SK-N-SH treated with all-trans-retinoic acid at 6 μM for 48 hours (cell line): ENCODE measurements at places on chromosomes 4 and X.

DNA sequence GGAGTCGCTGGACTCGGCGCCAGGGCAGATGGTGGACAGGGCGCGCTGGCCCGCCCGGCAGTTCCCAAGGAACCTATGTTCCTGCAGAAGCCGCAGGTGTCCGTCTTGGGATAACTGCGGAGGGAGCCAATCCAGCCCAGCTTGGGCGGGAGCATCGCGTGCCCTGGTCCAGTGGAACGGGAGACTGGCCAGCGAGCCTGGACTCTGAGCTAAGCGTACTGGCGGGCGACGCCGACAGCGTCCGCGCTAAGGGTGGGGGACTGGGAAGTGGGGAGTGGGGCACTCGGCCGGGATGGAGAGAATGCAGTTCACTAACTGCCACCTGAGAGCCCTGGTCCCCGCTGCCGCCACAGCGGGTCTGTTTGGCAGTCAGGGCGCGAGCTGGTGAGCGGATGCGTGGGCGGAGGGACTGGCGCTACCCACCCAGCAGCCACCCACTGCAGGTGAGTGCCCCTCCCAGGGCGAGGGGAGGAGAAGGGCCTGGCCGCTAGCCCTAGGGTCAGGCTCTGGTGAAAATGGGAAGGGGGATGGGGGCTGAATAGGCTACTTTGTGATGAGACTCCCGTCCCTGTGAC, 1.3 kb upstream of the MAMLD1 start:
- ATAC-seq: peak; percentile 24

GRCh38 chr4:2753436-2753835, 2.7 kb downstream of the TNIP2 start:
- no peak for ATAC-seq

GRCh38 chrX:2766906-2767305, 15.1 kb downstream of the XG start:
- no peak for ATAC-seq

- no peak for ATAC-seq
These were observed 10.1 kb upstream of the EIF1AX start for GRCh38 chrX:20151689-20152088.

DNA sequence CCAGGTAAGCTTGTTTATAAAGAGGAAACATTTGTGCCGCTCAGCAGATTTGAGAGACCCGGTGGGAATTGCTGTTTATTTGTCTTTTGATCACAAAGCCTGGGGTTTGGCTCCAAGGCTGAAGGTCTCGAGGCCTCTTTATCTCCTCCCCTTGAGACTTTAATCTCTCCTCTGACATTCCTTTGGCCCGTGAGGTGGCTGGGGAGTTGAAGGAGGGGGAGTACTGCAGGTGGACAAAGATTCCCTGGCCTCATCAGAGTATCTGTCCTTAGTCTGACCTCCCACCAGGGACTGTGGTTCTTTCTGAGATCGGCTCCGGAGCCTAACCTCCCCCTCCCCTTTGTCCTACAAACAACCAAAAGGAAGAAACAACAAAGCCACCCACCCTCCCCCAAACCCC, 216.5 kb downstream of the MID1IP1 start:
- no peak for ATAC-seq

DNA sequence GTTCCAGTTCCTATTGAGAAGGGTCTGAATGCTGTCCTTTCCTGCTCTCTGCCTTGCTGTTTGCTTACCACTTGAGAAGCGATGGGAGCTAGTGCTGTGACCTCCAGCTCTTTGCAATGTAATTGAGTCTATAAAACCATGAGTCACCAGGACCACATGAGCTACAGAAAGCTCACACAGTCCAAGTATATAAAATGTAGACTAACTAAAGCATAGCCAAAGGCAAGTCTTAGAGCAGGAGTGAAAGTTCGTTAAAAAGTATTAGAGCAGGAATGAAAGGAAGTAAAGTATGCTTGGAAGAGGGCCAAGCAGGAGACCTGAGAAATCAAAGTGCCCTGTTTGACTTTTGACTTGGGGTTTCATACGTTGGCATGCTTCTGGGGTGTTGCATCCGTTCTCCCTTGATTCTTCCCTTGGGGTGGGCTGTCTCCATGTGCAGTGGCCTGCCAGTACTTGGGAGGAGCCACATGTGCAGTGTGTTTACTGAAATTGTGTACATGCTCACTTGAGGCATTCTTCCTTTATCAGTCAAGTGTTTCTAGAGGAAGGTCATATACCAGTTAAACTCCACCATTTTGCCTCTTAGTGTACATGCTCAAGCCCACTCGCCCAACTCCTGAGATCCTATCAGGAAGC, 71.3 kb upstream of the KIT start:
- peak; percentile 66; the same call in 2 of the 3 replicates for ATAC-seq

- ATAC-seq: no peak
These were observed 48.0 kb downstream of the CXCL8 start for GRCh38 chr4:73788411-73788810.

DNA sequence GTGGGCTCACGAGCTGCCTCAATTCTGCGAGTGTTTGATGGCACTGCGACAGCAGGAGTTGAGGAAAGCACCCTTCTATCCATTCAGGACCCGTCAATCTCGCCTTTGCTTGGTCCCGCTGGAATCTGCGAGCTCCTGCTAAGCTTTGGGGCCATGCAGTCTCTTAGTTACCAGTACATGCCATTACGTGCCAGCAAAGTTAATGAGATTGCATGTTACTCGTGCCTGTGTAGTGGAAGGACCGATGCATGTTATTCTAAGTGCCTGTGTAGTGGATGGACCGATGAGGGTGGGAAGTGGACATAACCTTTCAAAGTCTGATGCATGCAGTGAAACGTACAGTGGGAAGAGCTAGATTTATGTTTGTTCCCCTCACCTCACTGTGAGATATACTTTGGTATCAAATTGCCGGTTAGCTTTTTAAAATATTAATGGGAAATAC, 569 bp downstream of the RPS3A start:
- ATAC-seq: peak; percentile 44

DNA sequence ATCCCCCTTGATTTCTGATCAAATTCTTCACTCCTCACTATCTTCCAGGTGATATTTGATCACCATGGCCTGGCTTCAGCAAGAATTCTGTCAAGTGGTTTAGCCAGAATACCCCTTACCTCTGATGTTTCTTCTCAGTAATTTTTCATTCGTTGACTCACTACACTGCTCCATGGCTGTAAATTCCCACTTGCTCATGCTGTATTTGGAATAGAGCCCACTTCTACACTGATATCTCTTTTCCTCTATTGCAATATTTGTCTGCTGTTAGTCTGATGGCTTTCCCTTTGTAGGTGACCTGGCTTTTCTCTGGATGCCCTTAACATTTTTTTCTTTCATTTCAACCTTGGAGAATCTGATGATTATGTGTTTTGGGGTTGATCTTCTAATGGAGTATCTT, 73.9 kb upstream of the DIPK2B start:
- 0 out of 3 replicates have a peak, but pooled peaks have one; percentile 32 for ATAC-seq

DNA sequence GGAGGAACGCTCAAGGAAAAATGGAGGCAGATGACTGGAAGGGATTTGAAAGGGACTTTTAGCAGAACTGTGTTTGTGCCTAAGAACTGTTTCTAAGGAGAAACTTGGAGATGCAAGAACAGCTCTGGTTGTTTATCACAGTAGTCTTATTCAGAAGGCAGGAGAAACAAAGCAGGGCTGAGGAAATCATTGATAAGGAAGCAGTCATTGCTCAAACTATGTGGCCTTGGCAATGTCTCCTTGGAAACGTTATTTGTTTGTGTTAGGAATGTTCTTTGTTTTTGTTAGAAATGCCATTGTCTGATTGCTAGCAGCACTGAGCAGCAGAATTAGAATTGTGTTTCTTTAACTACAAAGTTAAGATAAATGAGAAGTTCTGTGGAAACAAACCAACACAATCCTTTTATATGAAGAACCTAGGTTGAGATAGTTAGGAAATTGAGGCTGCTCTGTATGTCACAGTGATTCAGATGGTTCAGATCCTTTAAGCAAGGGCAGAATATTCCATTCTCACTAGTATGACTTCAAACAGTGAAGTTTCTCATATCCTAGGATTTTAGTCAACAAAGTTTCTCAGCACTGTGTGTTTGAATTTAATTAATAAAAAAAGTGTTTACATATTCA, 1191.3 kb upstream of the IGFBP7 start:
- ATAC-seq: no peak

DNA sequence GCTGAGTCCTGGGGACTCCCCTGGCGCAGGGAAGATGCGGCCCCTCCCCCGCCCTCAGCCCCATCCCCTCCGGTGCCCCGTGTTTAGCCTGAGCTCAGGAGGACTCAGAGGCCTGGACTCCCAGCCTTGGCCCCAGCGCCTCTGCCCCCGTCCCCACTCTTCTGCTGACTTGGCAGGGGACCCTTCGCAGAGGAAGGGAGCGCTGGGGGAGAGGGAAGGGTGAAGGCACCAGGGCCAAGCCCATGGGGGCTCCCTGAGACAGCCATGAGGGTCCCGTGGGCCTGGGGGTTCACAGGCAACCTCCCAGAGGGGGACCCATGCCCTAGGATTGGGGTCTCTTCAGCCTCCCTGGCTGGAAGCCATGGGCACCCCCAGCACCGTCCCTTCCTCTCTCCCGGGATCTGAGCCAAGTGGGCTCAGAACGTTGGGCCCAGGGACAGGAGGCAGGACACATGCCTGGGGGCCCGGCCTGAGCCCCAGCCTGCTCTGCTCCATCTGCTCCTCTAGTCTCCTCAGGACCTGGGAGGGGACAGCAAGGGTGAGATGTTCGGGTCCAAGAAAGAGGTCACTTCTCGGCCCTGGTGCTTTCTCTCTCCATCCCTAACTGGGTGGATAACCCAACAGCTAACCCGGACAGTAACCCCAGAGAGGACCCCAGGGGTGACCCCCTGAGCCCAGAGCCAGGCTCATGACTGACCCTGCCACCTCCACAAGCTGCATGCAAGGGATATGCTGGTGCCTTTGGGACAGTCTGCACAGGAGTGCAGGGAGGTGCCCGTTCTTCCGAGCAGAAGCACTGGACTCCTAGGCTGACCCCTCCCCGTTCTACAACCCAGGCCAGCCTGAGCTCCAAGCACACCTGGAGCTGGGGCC, 1.5 kb upstream of the CPLX1 start:
- ATAC-seq: peak; percentile 14; the same call in 2 of the 3 replicates

DNA sequence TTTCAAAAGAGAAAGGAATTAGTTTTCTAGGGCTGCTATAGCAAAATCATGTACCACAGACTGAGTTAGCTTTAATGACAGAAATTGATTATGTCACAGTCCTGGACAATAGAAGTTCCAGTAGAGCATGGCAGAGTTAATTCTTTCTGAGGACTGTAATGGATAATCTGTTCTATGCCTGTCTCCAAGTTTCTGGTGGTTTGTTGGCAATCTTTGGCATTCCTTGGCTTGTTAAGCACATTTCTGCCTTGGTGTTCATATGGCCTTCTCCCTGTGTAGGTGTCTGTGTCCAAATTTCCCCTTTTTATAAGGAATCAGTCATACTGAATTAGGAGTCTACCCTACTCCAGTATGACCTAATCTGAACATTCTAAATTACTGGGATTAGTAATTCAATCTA, 336.1 kb upstream of the PABPC4L start:
- no peak; the same call in 2 of the 3 replicates for ATAC-seq

DNA sequence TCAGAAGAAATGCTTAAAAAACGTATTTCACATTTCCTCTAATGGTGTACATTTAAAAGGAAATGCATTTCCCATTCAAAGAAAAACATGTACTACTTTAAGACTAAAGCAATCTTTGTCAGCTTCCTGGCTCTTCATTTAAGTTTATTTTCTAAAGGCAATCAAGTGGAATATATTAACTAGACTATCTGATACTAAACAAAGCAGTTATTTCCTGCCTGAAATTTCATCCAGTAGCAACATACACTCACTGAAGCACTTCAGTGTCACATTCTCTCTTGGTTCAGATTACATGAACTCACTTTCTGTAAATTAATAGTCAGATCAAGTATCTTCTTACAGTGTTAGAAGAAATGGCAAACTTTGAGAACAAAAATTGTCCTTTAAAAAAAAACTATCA, 42.5 kb downstream of the LRBA start:
- peak; percentile 77 for ATAC-seq

DNA sequence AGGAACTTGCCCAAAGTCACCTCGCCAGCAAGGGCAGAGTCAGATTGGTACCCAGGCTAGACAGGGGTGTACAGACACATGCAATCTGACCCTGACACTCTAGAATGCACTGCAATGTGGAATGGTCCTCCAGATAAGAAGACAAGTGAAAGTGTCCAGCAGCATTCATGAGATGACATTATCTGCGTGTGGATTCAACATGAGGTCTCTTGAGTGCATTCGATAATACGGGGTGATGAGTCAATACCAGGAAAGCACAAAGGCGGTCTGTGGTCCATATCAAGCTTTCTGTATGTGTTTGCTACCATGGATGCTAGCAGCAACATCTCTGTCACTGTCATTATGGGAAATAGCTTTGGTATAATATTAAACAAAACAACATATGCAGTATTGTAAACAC, 6.8 kb upstream of the XAGE3 start:
- no peak for ATAC-seq

- ATAC-seq: no peak
These were observed 209.7 kb downstream of the CEP135 start for GRCh38 chr4:56158483-56158882.

GRCh38 chr4:78131403-78131802, 74.3 kb downstream of the FRAS1 start:
- ATAC-seq: peak; percentile 72

DNA sequence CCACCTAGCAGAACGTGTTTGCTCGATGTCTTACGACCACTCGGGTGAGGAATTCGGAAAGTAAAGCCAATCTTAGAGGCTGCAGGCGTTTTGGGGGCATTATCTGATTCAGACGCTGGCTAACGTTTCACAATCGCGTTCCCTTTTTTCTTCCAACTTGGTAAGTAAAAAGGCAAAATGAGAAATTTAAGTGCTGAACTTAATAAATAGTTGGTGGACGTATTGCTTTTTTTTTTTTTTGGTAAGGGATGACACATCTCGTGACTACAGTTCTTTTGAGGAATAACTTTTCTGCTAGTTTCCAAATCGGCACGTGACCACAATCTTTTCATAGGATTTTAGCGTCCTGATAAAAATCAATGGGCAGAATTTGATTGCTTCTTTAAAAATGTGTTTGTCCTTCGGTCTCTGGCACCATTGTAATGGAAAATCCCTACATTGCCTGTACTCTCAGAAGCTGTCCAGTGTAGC, 848 bp downstream of the RAB9A start:
- ATAC-seq: peak; percentile 11

GRCh38 chr4:87406462-87406861, 15.5 kb upstream of the HSD17B11 start:
- no peak for ATAC-seq

- peak; percentile 80 for ATAC-seq
These were observed 550 bp downstream of the ADGRA3 start for GRCh38 chr4:22515145-22515887.

- ATAC-seq: no peak; the same call in 2 of the 3 replicates
These were observed 102.7 kb upstream of the SORBS2 start for GRCh38 chr4:185914583-185915199.
